ENCODE measurements at places on chromosomes 2 and 18.

DNA sequence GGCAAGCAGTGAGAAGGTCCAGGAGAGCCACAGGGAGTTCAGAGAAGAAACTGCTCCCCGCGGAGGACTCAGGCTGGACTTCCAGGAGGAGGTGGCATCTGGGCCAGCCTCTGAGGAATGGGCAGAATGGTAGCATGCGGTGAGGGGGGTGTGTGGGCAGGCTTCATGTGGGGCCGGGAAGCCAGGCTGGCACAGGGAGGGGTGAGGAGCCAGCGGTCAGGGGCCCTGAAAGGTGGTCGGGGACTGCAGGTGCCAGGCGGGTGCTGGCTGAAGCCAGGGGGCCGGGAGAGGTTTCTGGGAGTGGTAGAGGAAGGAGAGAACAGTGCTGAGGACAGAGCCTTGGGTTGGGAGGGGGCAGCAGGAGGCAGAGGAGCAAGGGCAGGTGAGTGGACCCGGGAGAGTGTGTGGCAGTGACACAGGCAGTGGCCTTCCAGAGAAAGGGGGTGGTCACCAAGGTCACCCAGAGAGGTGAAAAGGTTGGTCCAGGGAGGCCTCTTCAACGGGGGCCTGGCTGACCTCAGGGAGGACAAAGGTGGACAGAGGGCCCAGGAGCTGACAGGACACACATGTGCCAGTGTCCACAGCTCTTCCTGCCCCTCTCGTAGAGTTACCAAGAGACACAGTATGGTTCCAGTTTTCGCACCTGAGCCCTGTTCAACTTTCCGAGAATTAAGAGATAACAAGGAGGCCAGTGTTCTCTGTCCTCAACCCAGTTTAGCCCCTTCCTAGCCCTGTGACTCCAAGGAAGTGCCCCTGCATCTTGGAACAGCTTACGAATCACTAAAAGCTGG, 101.2 kb upstream of the ASB18 start:
- DNase-seq, result no peak

GRCh38 chr2:75716406-75716805, 5.7 kb upstream of the GCFC2 start:
- DNase-seq, result peak; percentile 9

DNA sequence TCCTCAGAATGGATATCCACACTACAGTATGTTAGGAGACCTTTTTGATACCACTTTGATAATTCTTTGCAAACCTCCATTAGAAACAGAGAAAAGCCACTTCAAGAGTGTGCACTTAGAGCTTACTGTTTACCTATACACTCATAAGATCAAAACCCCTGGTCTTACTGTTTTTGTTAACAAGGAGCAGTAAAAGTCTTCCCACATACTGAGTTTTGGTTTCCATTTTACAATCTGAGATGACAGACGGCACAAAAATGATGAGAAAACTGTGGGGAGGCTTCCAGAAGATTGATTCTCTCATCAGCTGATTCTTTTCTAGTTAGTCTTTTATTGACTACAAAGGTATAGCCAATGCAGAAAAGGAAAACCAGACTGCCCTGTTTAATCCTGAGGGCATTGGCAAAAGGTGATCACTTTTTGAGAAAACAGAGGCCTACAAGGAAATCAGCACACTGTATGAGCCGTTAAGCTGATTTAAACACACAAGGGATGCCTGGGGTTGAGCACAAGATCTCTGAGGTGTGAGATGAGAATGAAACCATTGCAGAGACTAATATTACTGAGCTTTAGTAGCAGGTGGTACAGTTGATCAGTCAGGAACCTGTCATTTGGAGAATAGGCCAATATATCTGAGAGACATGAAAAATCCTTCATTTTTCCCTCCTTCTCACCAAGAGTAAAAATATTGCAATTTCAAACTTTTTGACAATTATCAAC, 368.6 kb downstream of the GRB14 start:
- DNase-seq, result no peak

- DNase-seq, result peak; percentile 80
These were observed 45.2 kb downstream of the NCK2 start for GRCh38 chr2:105789745-105790460.

- peak; percentile 69 for DNase-seq
These were observed 107.9 kb downstream of the CABLES1 start for GRCh38 chr18:23243178-23243577.

DNA sequence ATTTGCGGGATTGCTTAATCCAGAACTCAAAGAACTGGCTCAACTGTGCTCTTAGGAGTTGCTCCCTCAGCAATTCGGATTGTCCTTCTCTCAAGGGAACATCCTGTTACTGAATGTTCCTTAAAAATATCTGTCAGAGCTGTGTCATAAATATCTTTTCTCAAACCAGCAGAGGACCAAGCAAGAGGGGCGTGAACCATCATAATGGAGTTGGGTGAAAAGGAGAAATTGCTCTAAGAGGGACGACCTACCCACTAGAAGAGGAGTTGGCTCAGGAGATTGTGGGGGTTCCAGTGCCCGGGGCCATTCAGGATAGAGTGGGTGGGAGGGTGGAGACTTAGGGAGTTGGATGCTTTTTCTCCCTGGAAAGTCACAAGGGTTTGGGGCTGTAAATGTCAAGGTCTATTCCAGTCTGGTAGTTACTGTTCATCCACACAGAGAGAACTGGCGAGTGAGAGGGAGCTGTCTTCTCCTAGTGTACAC, 59.5 kb downstream of the MERTK start:
- no peak for DNase-seq

DNA sequence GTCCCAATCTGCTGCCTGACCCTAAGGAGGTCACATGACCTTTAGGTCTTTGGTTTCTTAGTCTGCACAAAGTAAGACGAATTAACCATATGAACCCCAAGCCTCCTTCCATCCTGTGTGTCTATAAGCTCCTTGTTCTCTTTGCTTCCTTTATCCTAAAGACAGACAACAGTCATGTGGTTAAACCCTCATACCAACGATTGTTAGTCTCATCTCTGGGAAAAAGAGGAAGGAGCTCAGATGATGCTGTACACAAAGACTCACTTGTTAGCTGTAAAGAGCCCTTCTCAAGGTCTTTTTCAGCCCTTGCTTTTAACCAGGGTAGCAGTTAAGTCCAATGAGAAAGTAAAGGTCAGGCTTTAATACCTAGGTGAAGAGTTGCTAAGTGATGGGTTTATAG, 443.7 kb downstream of the TNS1 start:
- no peak for DNase-seq

DNA sequence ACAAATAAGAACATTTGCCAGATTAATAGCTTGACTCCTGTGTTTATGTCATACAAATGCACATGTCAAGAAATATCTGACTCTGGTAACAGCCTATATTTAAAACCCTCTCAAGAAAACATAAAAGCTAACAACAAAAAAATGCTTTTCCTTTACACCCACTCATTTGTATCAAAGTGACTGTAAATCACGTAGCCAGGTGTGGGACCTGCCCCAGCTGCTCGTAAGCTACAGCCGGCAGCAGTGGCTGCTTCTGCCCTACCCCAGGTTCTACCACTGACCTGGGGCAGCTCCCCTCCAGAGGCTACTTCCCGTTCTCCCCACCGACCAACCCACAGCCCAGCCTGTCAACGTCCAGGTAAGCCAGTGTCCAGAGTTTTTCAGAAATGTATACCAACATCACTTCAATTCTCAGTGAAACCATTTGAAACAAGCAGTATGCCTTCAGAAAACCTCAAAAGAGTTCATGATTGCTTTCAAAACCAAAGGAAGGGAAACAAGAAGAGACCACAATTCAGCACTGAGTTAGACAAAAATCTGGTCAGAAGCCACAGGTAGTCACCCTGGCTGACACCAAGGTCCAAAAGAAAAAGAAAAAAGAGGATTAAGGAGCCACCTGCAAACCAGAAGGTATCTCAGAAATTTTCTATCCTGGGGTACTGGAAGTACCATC, 40.4 kb downstream of the KIDINS220 start:
- DNase-seq, result no peak

- DNase-seq, result peak; percentile 42
These were observed 301.4 kb upstream of the CNTNAP5 start for GRCh38 chr2:123723706-123724105.

- DNase-seq, result peak; percentile 72
These were observed 52.1 kb downstream of the SLC38A11 start for GRCh38 chr2:164903204-164903603.

GRCh38 chr18:20996418-20996817, 115.2 kb downstream of the ROCK1 start:
- DNase-seq, result peak; percentile 5

GRCh38 chr2:221958224-221958623, 340.6 kb downstream of the PAX3 start:
- DNase-seq, result no peak

DNA sequence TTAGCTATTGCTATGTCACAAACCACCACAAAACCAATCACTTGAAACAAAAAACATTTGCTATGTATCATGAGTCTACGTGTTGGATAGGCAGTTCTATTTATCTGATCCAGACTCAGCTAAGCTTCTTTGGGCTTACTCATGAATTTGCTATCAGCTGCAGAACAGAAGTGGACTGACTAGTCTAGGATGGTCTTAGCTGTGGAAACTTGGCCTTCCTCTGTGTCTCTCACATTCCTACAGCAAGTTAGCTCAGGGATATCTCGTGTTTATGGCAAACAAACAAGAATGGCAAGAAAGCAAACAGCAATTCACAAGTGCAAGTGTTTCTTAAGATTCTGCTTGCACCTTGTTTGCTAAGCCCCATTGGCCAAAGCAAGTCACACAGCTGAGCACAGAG, 288.0 kb upstream of the TNP1 start:
- peak; percentile 91 for DNase-seq

DNA sequence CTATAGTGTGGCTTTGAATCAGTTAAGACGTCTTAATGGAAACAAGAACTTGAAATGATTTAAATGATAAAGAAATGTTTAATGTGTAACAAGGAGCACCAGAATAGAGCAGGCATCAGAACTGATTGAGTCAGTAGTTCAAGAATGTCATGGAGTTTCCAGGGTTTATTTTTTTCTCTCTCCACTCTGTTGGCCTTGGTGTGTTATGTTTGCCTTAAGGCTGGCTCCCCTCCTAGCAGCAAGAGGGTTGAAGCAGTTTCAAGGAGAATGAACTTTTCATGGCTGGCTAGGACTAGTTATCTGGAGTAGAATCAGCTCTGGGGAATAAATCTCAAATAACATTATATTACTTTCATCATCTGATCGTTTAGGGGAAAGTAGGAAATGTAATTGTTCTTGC, 13.4 kb upstream of the GLS start:
- no peak for DNase-seq

- no peak for DNase-seq
These were observed 56.7 kb downstream of the DIS3L2 start for GRCh38 chr2:232018181-232018580.

DNA sequence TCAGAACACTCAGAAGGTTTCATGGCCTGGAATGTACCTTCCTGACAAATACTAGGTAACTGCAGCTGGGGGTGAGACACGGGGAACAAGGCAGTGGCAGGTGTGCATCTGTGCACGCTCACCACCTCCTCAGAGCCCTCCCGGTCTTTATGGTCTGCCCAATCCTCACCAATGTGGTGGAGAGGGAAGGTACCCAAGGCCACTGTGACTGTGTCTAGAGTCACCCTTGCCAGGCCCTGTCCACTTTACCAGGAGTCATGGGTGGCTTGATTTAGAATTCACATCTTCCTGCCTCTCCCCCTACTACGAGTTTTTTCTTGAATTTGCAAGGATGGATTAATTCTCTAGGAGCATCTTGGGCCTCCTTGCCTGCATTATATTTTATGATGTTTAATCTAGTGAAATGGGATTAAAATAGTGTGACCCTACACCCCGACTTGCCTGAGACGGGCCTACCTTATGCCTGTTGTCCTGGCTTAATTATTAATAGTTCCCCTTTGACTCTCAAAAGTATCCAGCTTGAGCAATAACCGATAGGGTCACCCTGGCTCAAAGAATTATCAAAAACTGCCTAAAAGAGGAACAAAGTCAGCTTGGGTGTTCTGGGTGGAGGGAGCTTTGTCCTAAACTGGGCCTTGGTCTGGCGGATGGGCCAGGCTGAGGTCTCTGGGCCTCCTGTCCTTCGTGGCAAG, 56.5 kb downstream of the ACAA2 start:
- DNase-seq, result no peak

DNA sequence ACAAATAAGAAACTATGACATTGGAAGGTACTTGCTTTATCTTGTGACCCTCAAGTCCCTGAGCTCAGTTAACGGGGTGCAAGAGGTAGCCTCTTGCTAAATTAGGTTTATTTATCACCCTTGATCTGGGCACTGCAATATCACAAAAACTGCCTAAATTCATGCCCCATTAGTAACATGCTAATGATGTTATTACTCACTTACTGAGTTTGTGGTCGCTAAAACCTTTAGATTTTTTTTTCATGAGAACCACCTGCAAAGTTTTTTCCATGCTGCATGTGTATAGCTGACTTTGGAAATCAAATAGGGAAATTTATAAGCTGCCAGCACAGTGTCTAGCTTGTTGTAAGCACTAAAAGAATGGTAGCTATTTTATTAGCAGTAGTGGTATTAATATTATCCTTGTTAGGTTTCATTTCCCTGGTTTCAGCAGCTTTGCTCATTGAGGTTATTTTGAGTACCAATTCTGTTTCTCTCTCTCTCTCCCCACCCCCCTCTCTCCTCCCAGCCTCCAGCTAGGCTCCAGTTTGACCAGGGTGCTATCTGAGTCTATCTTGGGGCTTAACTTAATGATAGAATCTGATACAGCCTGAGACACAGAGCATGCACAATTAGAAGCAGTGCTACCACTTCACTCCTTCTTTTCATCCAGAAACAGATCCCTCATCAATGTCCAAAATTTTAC, 88.7 kb upstream of the ATP8B1 start:
- no peak for DNase-seq

DNA sequence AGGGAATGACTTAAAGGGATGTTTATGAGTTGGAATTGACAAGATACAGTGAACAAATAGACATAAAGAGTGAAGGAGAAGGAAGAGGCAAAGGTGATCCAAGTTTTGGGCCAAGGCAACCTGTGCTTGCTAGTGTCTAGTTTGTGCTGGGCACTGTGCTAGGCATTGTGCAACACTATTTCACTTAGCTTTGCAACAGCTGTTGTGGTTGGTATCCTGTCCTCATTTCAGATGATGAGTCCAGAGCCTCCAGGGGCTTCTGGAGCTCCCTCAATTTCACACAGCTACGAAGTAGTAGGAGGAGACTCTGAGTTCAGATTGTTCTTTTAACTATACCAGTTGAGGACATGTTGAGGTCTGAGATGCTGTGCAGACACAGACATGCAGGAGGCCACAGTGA, 18.1 kb upstream of the LOXHD1 start:
- no peak for DNase-seq

DNA sequence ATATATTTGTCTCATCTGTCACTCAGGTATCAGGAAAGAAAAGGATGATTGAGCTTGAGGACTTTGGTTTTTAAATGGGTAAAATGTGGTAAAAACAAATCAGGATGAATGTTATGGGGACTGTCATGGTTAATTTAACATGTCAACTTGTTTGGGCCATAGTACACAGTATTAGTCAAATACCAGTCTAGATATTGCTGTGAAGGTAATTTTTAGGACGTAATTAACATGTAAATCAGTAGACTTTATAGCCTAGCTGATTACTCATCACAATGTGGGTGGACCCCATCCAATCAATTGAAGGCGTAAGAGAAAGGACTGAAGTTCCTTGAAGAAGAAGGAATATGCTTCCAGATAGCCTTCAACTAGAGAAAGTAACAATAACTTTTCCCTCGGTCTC, 275.7 kb upstream of the ZNF804A start:
- no peak for DNase-seq

GRCh38 chr18:9599328-9599727, 15.0 kb downstream of the PPP4R1 start:
- DNase-seq, result no peak
